Hematopoietic multipotent progenitor cell (in vitro differentiated cells): ENCODE measurements at places on chromosomes 7 and 10.

DNA sequence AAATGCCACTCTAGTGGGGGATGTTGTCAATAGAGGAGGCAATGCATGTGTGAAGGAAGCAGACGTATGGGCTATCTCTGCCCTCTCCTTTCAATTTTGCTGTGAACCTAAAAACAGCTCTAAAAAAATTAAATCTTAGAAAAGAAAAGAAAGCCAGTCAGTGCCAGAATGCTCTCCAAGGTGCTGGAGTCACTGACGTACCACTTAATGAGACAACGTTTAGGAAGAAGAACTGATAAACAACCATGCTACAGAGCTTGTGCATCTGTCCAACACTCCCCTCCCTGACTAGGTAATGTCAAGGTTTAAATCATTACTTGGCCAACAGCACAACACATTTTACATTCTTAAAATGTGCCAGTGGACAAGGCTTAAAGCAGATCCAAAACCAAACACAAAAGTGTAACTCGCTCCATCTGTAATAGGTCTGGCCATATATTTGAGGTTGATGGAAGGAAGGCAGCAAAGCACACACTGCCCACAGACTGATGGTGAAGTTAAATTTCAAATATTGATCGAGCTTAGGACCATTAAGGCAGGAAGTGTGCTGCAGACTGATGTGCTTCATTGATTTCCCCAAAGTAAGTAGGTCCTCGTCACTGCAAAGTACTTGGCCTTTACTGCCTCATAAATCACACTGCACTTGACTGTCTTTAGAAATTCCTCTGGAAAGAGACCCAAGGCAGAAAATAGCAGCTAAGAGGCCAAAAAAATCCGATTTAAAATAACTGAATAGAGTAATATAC is 15.5 kb downstream of the ARMH3 start:
- no peak for DNase-seq

- no peak for DNase-seq
Observed at GRCh38 chr10:35885076-35885475, 243.0 kb upstream of the FZD8 start.

GRCh38 chr10:986137-986825 is 2.0 kb upstream of the GTPBP4 start:
- DNase-seq: no peak

DNA sequence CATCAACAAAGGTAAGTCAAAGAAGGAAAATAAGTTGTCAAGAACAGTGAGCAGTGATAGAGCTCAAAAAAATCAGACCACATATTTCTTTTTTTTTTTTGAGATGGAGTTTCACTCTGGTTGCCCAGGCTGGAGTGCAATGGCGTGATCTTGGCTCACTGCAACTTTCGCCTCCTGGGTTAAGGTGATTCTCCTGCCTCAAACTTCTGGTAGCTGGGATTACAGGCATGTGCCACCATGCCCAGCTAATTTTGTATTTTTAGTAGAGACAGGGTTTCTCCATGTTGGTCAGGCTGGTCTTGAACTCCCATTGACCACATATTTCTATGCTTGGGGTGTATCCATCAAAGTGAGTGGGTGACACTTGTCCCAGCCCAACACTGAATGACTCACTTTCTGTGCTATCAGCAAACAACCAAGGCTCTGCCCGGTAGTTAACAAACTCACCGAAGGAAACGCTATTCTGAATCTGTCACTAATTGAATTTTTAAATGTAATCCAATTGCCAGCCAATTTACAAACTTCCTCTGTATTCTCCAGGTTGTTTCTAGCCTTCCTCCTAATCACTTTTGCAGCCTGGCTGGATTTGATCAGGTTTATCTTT is 19.6 kb upstream of the SMNDC1 start:
- no peak for DNase-seq

GRCh38 chr10:110535958-110536891 is 31.3 kb upstream of the SMC3 start:
- DNase-seq: peak; percentile 85

DNA sequence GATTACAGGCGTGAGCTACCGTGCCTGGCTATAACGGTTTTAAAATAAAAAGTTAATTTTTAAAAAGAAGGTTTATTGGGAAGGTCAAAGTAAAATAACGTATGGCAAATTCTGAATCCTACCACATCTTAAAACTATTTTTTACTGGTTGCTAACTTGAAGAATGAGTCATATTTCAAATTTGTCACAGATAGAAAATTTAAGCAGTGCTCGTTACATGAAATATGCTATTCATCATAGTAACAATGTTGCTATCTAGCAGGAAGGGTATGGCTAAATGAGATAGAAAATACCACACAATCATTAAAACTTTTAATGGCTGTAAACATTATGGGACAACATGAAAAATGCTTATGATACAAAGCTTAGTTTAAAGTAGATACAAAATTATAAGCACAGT is 500.5 kb downstream of the PHTF2 start:
- no peak for DNase-seq

- DNase-seq: no peak
Observed at GRCh38 chr10:7046615-7047014, 364.2 kb downstream of the SFMBT2 start.

- no peak for DNase-seq
Observed at GRCh38 chr7:49894543-49894942, 121.1 kb downstream of the VWC2 start.

GRCh38 chr7:74443543-74444247 is 10.0 kb upstream of the GTF2IRD1 start:
- DNase-seq: no peak

DNA sequence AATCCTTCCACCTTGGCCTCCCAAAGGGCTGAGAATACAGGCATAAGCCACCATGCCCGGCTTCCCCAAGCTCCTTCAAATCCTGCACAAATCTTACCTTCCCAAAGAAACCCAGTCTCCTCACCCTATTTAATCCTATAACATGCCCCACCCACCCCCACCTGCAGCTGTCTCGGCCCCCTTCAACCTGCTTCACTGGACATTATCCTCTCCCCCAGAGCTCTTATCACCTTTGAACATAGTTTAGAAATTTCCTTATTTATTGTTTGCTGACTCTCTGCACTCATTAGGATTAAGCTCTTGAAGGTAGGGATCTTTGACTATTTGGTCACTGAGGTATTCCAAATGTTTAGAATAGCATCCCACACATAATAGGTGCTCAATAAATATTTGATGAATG is 3.5 kb downstream of the ZNF467 start:
- no peak for DNase-seq

- DNase-seq: no peak
Observed at GRCh38 chr10:132722394-132723329, 63.3 kb downstream of the NKX6-2 start.

DNA sequence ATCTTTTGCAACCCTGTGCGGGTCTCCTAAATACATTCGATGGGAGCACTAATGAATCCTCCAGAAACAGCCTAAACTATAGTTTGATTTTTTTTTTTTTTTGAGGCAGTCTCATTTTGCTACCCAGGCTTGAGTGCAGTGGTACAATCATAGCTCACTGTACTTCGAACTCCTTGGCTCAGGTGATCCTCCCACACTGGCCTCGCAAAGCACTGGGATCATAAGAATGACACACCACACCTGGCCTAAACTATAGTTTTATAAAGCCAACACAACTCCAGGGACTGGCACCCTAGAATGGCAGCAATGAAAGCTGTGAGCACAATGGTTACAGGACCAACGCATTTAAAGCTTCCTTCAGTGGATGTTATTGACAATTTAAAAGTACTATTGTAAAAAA is 14.5 kb upstream of the JMJD1C start:
- DNase-seq: no peak

DNA sequence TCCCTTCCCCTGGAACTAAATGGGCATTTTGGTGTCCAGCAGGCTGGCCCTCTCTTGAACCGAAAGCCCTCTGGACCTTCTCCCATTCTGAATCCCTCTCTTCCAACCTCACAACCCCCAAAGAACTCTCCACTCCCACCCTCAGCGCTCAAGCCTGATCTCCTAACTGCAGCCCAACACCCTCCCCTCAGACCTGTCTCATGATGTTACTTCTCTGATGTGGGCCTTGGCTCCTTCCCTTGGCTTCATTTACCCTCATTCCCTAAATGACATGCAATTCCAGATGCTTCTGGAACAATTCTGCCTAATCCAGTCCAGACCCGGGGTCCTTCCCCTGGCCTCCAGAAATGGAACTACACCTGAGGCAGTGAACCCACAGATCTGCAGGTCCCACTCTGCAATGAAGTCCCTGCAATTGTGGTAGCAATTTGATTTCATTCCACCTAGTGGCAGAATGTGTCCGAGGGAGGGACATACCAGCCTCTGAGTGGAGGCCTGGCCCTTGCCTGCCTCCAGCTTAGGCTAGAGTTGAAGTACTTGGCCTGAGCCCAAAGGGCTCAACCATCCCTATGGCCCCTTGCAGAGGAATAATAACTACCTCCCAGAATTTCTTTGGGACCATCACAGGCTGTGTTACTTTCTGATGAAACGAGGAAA is 4.1 kb upstream of the CEP41 start:
- DNase-seq: no peak

DNA sequence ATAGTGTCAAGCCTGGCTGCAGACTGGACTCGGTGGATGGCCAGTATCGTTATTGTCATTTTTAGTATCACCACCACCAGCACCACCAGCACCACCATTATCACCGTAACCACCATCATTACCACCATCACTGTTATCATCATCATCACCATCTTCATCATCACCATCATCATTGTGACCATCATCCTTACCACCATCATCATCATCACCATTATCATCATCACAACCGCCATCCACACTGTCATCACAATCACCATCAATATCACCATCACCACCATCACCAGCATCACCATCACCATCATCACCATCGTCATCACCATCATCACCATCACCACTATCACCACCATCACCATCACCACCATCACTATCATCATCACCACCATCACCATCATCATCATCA is 65.6 kb downstream of the FOXL3 start:
- DNase-seq: no peak

GRCh38 chr7:146172112-146172511 is 55.5 kb downstream of the CNTNAP2 start:
- no peak for DNase-seq

- DNase-seq: no peak
Observed at GRCh38 chr10:103256613-103257012, 10.9 kb downstream of the RPEL1 start.

DNA sequence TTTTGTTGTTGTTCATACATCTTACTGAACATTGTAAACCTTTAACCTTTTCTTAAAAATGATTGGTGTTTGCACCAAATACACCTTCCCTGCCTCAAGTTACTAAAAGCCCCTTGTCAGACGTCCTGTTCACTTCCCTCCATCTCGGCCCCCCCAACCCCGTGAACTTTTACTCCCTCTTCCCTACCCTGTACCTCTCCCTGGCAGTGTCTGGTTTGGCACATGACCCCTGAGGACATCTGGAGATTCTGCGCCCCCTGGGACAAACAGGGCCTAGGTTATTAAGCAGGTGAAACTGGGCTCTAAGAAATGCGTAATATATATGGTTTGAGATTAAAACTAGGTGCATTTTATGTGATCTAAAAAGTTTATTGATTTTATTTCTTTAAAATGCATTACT is 1.4 kb downstream of the PPP2R2D start:
- DNase-seq: no peak

GRCh38 chr7:118194571-118194970 is 10.6 kb downstream of the LSM8 start:
- DNase-seq: no peak

- DNase-seq: no peak
Observed at GRCh38 chr10:24902400-24902728, 50.0 kb downstream of the PRTFDC1 start.

GRCh38 chr7:148791546-148791945 is 92.5 kb downstream of the EZH2 start:
- DNase-seq: no peak

- no peak for DNase-seq
Observed at GRCh38 chr7:157849726-157850125, 512.9 kb downstream of the DNAJB6 start.

DNA sequence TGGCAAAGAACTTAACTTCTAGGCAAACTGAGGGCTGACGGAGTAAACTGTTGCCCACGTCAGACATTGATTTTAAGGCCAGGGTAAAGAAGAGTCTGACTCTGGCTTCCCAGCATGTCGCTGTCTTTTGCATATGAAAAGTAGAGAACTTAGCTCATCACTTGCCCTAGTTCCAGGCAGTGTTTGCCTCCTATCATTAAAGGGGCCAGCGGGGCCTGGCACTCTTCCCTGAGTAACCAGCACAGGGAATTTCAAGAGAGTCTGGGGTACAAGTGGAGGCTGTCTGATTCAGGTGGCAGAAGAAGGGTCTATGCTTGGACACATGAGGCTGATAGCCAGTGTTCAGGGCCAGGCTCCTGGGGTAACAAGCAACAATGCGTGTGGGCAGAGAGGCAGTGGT is 4.8 kb downstream of the DENND2A start:
- no peak for DNase-seq

DNA sequence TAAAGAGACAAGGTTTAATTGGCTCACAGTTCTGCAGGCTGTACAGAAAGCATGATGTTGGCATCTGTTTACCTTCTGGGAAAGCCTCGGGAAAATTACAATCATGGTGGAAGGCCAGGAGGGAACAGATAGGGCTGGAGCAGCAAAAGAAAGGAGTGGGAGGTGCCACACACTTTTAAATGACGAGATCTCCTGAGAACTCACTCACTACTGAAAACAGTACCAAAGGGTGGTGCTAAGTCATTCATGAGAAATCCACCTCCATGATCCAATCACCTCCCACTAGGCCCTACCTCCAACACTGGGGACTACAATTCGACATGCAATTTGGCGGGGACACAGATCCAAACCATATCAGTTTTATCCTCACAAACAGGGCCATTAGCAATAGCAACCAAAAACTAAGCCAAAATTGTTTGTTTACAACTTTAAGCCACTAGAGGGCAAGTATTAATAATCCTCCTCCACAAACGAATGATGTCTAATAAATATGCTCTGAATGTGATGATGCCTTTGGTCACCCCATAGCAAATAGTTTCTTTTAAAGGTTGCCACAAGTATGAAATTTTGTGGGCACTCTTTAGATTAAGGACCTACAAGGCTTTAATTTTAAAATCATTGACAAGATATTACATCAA is 129.2 kb upstream of the NRBF2 start:
- DNase-seq: no peak

GRCh38 chr7:34991938-34992840 is 45.1 kb downstream of the DPY19L1 start:
- DNase-seq: peak; percentile 0

- no peak for DNase-seq
Observed at GRCh38 chr10:103872137-103872931, 17.0 kb upstream of the SH3PXD2A start.

DNA sequence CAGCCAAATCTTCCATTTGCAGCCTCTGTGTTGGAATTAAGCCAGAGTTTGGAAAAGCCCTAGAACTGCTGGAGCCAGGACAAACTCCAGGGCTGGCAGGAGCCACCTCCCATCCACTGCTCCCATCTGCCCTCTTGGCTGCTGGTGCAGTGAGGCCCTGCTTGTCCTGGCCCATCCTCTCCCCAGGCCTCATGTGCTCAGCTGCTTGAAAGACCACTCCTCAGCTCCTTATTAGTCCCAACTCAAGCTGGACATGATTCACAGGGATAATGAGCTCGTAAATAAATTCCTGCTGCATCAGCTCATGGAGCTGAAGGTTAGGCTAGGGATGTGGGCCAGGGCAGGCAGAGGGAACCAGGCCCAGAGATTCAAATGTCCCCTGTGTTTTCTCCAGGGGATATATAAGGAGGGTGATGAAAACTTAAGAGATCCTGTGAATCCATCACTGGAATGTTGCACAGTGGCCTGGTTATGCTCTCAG is 282.8 kb downstream of the RPS24 start:
- no peak for DNase-seq
